ENCODE measurements at places on chromosomes 11 and 22.

GRCh38 chr11:33935461-33936456, 43.9 kb upstream of the LMO2 start:
- DNase-seq = no peak

GRCh38 chr11:77557553-77557952, 32.2 kb upstream of the AQP11 start:
- no peak for DNase-seq

GRCh38 chr11:124758355-124759265, 3.5 kb downstream of the ESAM start:
- DNase-seq = peak; percentile 61

- peak; percentile 30 for DNase-seq
Observed at GRCh38 chr11:102850973-102851745, 7.8 kb upstream of the MMP3 start.

DNA sequence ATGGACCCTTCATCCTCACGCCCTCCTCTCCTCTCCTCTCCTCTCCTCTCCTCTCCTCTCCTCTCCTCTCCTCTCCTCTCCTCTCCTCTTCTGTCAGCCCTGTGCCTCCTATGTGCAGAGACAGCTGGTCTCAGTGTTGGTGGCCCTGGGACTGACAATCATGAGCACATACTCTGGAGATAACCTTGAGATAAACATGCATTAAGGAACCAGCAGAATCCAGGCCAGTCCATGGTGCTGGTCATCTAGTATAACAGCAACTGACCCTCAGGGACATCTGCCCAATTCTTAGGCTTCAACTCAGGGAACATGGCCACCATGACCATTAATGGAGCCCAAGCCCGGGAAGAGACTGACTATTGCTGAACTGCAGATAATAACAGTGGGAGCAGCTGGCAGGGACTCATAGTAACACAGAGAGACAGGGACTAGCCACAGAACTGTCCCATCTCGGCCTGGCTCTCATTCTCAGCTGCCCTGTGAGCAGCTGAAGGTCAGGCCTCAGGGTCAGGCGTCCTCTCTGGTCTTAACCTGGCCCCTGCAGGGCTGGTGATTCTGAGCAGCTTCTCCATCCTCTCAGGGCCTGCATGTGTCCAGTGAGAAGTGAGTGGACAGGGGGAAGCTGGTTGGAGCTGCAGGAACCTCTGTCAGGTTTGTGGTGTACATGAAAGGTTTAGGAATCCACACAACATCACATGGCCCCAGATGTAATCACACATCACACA, 45.4 kb downstream of the GGTLC2 start:
- no peak for DNase-seq

DNA sequence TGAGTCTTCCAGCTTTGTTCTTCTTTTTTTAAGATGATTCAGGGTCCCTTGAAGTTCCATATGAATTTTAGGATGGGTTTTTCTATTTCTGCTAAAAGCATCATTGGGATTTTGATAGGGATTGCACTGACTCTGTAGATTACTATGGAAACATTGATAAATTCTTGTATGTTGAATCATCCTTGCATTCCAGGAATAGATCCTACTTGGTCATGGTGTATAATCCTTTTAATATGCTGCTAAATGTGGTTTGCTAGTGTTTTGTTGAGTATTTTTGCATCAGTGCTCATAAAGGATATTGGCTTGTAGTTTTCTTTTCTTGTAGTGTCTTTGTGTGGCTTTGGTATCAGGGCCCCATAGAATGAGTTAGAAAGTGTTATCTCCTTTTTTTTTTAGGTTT, 34.9 kb upstream of the PHOX2A start:
- DNase-seq = no peak

DNA sequence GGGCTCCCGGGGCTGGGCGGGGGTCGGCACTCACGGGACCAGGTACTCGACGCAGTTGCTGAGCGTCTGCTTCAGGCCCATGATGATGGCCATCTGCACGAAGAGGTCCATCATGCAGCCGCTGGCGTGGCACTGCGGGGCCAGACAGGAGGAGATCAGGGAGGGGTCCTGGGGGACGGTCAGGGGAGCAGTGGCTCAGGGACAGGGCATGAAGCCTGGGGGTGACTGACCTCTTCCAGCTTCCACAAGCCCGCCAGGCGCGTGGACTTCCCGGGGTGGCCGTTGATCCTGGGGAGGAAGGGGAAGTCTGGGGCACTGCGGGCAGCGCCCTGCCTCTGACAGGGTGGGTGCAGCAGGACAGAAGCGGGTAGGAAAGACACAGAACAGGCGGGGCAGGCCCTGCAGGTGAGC, 6.1 kb upstream of the SIGIRR start:
- no peak for DNase-seq

DNA sequence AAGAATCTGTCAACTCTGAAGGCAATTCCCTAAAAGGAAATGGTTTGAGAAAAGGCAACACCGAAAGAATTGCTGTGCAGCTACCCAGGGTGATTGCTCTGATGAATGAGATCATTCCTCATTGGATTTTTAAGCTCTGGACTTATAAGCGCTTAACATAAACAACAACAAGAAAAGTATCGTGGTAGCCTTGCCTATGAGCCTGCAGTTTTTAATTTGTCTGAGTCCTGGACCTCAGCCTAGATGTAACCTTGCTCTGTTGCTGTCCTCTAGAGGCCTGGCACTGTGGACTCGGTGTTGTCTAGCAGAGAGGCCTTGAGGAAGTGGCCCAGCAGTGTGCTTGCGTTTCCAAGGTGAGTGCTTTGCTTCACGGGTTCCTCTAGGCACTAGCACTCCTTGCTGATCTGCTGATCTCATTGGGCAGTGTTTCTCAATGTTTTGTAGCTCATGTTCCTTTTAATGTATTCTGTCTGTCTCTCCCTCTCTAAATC, 20.4 kb downstream of the CCDC81 start:
- no peak for DNase-seq
